Peyer's patch (tissue), 4 donors: ENCODE measurements at places on chromosomes 13 and 19. TPM values are rescaled to one million over a fixed set of nuclear protein-coding genes. Genes with fewer than 3 reads are reported as not detected.

TMEM272 gene
- not detected for total RNA-seq

GRCh38 chr13:110521296-110521680 lies 40.2 kb downstream of the RAB20 start:
- H3K27ac ChIP-seq = peak overlapping the region; percentile 95
- H3K4me3 ChIP-seq = no peak overlapping the region
- H3K36me3 ChIP-seq = no peaks in the 10 kb centered on the region
- DNase-seq = no peak
- no peaks in the 10 kb centered on the region for H3K27me3 ChIP-seq

DNA sequence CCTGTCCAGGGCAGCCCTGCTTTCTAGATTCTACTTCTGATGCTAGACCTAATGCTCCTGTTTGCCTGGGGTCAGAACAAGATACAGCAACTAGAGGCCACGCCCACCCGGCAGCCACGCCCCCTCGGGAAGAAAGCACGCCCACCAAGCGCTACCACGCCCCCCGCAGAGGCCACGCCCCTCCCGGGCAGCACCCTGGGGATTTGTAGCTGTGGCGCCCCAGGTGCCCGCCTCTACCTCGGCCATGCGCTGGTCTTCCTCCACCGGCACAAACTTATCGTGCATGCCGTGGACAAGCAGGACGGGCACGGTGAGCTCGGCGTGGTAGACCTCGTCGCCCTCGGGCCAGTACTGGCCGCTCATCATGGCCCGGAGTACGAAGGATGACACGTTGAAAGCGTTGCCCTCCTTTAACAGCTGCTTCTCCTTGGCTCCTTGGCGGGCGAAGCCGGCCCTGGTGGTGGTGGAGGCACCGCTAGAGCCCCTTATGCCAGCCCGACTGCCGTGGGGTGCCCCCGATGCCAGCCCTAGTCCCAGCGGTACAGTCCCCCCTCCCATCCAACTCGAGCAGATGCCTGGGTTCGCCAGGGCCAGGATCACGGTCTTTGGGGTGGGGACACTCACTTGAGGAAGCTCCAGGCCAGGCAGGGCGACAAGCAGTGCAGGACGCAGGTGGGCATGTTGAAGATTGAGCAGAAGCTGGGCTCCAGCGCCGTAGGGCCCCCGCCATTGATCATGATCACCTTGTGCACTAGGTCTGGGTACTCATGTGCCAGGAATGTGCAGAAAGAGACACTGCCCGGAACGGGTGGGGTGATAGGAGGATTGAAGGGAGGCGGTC lies 9.0 kb downstream of the ABHD8 start:
- H3K4me3 ChIP-seq = no peak overlapping the region
- H3K36me3 ChIP-seq = no peaks in the 10 kb centered on the region
- H3K27me3 ChIP-seq = no peaks in the 10 kb centered on the region

DNA sequence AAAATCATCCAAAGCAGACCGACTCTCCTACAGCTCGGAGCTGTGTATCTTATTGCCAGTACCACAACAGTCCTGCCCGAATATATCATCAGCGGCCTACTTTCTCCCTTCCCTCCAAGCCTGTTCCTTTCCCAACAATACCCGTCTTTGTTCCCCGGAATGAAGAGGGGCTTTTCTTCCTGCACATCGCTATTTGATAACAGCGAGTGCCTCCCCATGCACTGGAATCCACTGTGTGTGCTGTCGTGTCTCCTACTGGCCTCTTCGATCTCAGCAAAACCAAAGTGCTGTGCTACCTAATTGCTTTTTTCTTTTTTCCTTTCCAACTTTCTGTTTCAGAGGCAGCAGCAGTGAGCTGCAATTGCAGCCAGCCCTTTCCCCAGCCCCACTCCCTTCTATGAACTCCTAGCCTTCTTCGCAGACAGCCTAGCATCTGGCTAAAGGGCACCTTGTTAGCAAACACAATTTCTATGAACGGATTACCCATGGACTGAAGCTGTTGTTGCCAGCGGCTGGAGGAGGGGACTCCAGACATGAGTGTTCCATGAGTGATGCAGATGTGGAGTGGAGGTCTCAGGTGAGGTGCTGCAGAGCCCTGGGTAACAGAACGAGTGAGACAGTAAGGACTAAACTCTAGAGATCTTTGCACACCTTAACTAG lies 43.4 kb downstream of the EFNB2 start:
- H3K36me3 ChIP-seq = peaks cover 39% of the 10 kb centered on the region
- H3K27me3 ChIP-seq = no peaks in the 10 kb centered on the region
- no peak overlapping the region for H3K4me3 ChIP-seq
- no peaks in the 10 kb centered on the region for H3K4me1 ChIP-seq
